ENCODE measurements at places on chromosomes 16 and 17. TPM values are rescaled to one million over a fixed set of nuclear protein-coding genes. Genes with fewer than 3 reads are reported as not detected.
A peak's percentile ranks its signal among the peaks of the same experiment; 100 is the strongest.

Gene VPS4A
- total RNA-seq, result 35.9 TPM

DNA sequence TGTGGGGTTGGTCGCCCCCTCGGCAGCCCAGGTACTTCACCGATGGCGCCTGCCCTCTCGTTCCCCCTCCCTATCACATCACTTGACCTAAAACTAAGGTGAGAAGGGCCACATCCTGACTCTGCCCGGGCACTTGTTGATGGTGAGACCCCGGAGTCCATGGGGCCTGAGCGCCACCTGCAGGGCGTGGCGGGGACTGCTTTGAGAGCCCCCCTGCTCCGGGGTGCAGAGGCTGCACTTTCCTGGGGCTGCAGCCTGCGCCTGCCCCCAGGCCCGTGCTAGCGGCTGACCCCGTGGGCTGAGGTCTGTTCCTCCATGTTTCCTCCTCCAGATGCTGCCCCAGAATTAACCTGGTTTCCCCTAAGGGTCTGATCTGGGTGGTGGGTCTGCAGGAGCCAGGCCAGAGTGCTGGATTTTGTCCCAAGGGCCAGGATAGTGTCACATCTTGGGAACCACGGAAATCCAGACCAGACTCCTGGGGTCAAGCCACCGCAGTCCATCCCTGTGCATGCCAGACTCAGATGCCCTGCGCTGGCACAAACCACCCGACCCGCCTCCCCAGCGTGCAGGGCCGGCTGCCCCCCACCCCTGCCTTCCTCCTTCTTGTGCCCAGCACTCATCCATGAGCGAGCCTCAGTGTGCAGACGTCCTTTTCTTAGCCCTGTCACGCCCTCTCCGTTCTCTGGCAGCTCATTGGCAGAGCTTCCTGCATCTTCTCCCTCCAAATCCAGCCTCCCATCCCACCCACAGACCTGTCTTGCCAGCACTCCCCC, 2.7 kb downstream of the NDUFAF8 start:
- peak; percentile 70 for DNase-seq

DNA sequence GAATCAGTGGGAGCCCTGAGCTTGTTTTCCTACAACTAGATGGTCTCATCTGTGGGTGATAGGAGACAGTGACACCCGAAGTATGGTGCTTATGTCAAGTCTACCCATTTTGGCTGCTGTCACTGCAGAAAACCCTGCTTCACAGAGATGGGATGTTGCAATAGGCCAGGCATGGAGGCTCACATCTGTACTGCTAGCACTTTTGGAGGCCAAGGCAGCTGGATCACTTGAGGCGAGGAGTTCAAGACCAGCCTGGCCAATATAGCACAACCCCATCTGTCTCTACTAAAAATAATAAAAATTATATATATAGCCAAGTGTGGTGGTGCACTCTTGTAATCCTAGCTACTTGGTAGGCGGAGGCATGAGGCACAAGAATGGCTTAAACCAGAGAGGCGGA, 2.3 kb upstream of the HERPUD1 start:
- DNase-seq, result no peak

GRCh38 chr16:81008505-81008789, 1.4 kb downstream of the CENPN start:
- no peak for DNase-seq

- no peak for DNase-seq
These were observed 19.3 kb downstream of the MFSD11 start for GRCh38 chr17:76757256-76757655.

DNA sequence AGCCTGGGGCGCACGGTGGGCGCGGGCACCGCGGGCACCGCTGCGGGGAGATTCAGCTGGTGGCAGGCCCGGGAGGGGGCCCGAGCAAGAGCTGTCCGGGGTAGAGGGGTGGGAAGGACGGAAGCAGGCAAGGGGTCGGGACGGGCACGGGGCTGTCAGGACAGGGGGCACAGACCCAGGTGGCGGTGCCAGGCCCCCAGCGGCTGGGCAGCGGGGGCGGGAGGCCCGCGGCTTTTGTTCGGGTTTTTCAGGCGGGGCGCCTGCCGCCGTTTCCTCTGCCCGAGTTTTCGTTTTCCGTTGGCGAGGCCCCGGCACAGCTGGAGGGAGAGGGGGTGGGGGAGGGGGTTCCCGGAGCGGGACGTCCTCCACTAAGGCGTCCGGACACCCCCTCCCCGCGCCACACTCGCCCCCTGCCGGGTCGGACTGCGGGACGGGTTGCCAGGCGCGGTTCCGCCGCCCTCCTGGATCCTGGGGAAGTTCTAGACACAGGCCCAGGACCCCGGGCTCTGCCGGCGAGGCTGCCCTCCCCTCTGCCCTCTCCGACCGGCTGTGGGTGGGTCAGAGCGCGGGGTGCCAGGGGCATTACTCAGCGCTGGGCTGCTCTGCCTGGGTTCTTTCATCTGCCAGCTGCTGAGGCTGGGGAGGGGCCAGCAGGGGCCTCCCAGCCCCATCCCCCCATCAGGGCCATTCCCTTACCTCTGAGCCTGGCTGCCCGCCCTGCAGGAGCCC, 543 bp downstream of the ARHGAP23 start:
- no peak for DNase-seq

GRCh38 chr16:17205279-17206211, 265.2 kb downstream of the XYLT1 start:
- DNase-seq, result no peak

- DNase-seq, result no peak
These were observed 7.7 kb upstream of the TMEM92 start for GRCh38 chr17:50266384-50267073.

GRCh38 chr17:79485419-79485985, 125.3 kb downstream of the RBFOX3 start:
- no peak for DNase-seq

DNA sequence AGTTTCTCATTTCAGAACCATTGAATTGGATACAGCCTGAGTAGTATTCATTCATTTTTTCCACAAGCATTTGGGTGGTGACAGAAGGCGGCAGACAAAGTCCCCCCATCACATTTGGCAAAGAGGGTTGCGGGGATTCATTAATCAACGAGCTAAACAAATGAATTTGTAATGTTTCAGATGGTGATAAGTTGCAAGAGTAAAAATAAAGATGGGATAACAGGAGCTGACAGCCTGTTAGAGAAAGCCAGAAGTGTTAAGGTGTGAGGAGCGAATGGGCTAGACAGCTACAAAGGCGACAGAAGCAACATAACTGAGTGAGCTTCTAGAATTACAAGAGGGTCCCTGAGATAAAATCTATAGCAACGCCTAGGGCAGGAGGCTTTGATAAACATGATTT, 342.8 kb upstream of the HSBP1 start:
- no peak for DNase-seq

DNA sequence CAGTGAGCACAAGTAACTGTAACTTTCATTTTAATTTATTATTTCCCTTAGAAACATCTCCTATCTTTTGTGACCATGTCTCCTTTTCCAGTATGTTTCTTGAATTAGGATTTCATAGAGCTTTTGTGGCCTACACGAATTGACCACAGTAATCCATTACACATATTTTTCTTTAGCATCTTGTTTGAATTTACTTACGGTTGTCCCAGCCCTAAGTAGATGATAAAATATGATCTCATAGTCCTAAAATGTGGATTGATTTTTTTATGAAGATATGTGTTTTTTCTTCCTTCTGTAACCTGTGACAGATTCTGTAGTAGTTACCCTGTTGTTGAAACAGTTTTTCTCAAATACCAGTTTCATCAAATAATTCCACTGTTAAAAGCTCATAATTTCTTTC, 61.5 kb downstream of the NF1 start:
- DNase-seq, result no peak

Gene SEZ6L2
- 0.15 TPM for total RNA-seq

GRCh38 chr17:59876107-59876506, 16.6 kb downstream of the TUBD1 start:
- no peak for DNase-seq

DNA sequence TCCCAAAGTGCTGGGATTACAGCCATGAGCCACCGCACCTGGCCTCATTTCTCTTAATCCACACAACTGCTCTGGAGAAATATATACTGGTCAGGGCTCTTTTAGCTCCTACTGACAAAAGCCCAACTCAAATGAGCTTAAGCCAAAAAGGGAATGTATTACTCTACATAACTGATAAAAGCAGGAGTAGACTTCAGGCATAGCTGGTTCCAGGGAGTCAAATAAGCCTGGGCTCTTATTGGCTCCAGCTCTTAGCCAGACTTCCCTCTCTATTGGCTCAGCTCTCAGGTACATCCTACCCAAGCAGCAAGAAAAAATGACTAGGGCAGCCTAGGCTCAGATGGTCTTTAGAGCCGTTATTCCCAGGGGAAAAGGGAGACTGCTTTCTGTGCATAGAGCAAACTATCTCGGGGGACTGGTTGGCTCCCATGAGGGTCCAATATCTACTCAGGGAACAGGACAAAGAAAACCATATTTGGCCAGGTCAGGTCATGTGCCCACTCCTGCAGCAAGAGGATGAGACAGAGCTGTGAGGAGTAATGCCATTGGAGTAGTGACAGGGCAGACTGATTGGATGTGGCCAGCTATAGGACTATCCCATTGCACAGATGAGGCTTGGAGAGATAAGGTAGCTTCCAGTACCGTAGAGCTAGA, 21.2 kb downstream of the TBX2 start:
- no peak for DNase-seq

GRCh38 chr17:59451706-59452105, 113.7 kb upstream of the DHX40 start:
- no peak for DNase-seq

Gene HSD3B7
- total RNA-seq, result 2.1 TPM

- no peak for DNase-seq
These were observed 13.6 kb downstream of the CDC42EP4 start for GRCh38 chr17:73297934-73298861.

Gene RHBDL3
- 0.33 TPM for total RNA-seq

Gene GRIN2C
- total RNA-seq, result not detected

DNA sequence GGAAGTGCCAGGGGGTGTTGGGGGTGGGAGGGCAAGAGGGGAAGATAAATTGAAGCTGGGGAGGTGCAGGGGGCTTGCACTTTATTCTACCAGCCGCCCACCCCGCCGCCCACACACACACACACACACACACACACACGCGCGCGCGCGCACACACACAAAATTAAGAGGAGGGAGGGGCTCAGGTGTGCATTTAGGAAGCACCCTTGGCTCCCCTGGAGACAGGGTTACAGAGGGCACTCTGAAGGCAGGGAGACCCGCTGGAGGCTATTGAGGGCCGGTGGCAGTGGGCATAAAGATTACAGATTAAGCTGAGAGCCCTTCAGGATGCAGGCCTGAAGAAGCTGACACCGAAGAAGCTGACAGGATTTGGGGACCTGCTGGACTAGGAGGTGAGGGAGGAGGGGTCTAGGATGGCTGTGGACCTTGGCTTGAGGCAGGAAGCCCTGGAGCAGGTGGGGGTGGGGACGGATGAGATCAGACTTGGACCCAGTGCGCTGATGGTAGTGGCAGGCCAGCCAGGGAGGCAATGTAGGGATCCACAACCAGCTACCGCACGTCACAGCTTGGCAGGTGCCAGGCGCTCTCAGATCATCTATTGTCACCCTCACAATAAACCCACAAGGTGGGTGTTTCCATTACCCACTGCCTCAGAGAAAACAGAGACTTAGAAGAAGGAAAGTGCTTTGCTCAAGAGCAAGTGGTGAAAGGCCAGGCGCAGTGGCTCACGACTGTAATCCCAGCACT, 772 bp upstream of the SAMD14 start:
- DNase-seq, result no peak

Gene NTN1
- total RNA-seq, result 0.33 TPM

- no peak for DNase-seq
These were observed at the start of gene PYY for GRCh38 chr17:43953746-43954145. Gene PYY (minus strand): TSS chr17:43953940. CDS start chr17:43953483, 457 bp downstream.

Data from CD8-positive, alpha-beta memory T cell (primary cell).